NCI-H446 (cell line): ENCODE measurements at places on chromosomes 13 and 19.

DNA sequence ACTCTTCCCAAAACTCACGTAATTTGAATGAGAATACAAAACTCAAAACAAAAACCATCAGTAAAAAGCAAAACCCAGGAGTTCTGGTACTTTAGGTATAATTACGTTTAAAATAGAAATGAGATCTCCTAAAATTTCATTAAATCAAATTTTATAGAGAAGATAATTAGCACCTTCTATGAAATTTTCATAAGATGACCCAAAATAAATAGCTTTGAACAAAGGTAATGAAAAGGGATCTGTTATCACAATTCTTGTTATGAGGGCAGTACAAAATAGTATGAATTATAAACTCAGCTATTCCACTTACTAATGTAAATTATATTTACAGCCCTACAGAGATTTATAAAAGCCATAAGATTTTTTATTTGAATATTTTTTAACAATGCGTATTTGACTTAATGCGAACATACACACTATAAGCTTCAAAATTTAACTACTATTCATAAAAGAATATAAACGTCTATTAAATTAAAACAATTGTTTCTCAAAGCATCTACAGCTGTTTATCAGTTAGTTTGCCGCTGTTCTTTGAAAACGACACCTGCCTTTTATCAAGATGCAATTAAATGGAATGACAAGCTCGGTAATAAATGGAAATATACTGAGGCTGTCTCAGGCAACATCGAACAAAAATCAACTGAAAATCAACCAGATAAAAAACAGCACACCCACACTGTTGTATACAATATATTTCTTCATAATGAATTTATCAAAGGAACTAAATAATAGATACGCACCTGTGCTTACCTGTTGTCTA is 63.8 kb downstream of the KCNRG start:
- DNase-seq, result no peak

DNA sequence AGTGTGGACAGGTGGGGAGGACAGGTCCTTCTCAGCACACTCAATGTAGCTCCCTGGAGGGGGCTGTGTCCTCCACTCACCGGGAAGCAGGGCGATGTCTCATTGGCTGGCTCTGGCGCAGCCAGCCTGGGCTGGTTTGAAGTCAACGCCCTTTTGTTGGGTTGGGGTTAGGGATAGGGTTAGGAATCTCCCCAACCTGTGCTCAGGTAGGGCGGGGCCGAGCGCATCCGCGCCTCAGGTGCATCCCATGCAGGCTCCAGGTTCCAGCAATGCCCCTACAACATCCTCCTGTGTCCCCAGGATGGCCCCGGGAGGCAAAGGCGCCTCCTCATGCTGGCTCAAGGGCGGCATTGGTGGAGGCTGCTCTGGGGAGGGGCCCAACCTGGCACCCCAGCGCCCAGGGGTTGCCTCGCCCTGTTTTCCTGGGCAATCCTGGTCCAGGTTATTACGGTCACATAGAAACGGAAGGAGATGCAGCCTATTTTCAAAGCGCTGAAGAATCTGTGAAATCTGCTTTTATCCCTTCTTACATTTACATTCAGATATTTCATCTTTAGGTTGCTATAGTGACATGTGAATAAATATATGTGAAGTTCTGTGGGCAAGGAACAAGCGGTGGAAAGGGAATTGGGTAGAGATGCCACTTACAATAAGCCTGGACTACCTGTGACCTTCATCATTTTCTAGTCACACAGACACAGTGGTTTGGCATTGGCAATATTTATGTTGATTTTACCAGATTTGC is 74.3 kb downstream of the TM9SF2 start:
- no peak for DNase-seq

GRCh38 chr13:74681891-74682290 is 547.7 kb upstream of the KLF12 start:
- peak; percentile 1 for DNase-seq

DNA sequence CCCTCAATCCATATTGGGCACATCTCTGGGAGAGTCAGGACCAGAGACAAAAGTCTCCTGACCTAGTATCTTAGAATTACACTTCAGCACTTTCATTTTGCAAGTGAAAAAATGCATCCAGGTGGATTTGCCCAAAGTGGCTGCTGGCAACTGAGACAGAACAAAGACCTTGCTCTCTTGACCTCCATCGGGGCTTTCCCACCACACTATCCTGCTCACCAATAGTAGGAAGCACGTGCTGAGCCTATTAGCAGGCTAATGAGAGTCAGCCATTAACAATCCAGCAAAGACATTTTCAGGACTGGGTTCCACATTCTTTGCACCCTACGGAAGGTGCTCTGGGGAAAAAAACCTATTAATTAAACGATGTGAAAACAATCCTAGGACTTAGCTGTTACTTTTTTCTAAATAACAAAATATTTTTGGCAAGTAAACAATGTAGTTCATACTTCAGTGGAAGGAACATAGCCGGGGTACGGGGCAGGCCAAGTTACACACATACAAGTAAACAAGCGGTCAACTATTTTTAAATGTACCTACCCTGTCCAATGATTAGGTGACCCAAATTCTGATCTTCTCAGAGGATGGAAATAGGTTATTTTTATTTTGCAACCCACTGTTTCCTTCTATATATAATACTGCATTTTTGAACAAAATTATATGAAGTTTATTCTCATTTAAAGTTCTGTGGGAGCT is 78.6 kb downstream of the CDADC1 start:
- DNase-seq, result no peak
